HFFc6 (cell line): ENCODE measurements at places on chromosomes 3 and 15.

DNA sequence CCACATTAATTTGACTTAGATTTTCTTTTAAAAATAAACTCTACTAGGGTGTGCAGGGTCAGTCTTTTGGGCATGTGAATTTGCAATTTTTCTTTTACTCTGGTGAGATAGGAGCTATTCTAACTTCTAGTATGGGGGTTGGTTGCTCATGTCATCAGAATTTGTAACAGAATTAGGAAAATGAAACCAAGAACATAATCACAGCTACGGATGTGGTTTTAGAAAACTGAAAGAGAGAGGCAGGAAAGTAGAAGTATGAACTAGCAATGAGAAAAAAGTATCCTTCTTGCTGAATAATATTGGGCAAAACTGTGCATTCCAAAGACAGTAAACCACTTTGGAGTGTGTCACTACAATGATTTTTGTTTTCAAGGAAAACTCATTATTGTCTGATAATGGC lies 43.3 kb downstream of the ADPGK start:
- no peak for DNase-seq

- DNase-seq = no peak
Measured at GRCh38 chr3:105537371-105538080, 170.8 kb downstream of the ALCAM start.

DNA sequence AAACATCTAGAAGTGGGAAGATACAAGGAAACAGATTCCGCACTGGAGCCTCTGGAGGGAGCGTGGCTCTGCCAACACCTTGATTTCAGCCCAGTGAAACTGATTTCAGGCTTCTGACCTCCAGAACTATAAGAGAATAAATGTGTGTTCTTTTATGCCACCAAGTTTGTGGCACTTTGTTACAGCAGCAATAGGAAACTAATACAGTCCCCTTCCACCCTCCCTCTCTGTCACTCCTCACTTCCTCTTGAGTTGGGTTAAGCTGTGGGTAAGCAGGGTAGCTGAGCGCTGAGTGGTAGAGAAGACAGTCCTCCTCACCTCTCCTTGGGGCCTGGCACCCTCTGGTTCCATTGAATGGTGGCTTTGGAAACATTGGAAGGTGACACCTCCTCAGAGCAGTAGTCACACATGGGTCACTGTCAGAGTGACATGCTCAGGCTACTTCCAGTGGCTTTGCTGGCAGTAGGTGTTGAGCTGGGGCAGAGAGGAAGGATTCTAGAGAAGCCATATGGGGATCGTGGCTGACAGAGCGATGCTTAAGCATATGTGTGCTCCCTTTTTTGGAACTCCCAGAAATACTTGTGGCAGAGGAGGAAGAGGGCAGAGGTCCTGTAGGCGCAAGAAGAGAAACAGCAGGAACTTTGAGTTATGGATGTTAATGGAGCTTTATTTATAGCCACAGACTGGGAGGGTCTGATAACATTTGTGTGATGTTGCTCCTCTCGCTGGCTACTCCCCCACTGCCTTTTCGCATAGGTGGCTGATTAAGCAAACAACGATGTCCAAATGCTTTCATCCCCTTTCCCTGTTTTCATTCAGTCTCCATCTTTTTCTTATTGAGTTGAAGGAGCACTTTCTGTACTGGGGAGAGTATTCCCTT lies 14.8 kb upstream of the HCN4 start:
- no peak for DNase-seq

DNA sequence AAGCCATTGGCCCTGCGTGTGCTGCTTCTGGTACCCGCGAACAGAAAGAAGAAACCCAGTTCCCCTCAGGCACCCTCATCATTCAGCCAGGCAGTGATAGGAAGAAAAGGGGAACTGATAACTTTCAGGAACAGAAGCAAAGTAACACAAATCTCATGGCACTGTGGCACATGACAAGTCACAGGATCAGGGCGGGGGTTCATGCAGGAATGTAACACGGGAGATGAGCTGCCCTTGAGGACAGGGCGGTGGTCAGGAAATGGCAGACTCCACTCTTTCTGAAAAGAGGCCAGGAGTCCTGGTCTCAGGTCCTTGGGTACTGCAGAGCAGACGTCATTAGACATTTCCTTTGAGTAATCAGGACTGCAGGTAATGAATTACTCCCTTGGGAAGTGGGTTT lies 95.5 kb downstream of the CCNL1 start:
- DNase-seq = no peak

GRCh38 chr3:31929826-31930502 lies 51.1 kb downstream of the OSBPL10 start:
- no peak for DNase-seq

DNA sequence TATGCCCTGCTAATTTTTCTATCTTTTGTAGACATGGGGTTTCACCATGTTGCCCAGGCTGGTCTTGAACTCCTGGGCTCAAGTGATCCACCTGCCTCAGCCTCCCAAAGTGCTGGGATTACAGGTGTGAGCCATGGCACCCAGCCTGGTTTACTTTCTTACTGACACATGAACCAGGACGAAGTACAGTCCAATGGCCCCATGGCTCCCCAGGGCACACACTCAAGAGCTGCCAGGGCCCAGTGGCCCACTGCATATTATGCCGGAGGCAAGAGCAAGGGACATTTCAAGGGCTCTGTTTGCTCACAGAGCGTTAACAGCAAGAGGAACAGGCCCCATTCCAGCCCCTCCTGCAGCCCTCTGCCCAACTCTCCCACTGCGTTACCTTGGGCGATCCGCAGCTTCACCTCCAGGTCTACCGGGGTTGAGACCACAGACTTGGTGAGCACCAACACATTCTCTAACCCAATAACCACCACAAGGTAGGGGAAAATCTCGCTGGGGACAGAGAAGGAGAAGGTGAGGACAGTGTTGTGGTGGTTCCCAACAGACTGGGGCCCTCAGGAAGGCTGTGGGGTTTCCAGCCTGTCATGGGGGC lies 42.8 kb downstream of the PTPN23 start:
- no peak for DNase-seq

GRCh38 chr3:146701246-146701645 lies 96.1 kb upstream of the PLSCR5 start:
- no peak for DNase-seq

DNA sequence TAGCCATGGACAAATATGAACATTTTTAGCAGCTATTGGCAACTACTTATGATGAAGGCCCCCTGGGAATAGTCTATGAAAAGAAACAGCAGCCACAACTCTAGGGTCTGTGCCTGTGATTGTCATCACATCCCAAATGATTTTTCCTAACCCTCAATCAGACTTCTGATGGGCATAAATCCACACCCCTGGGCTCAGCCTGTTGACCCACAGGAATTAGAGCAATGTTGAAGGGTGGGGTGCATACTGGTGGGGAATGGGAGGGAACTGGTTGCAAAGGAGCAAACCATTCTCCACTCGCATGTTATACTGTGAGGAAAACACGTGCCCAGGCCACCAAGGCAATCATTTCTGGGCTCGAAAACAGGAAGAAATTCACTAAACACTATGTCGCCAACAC lies 106.5 kb upstream of the CTNNB1 start:
- no peak for DNase-seq

DNA sequence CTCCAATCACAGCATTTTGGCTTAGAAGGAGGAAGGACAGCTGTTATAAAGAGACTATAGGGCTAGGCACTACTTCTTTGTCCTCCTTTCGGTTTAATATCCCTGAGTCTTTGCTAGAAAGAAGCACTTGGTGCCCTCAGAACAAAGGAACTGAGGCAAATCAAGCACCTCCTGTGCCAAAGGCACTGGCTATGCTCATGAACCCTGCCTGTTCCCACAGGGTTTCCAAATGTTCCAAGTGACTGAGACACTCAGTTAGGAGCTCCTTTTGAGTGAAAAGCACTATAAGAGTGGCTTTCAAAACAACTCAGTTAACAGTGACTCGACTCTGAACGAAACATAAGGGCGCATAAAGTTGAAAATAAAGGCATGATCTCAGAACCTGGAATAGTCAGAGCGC lies 25.0 kb downstream of the TBC1D2B start:
- DNase-seq = no peak

DNA sequence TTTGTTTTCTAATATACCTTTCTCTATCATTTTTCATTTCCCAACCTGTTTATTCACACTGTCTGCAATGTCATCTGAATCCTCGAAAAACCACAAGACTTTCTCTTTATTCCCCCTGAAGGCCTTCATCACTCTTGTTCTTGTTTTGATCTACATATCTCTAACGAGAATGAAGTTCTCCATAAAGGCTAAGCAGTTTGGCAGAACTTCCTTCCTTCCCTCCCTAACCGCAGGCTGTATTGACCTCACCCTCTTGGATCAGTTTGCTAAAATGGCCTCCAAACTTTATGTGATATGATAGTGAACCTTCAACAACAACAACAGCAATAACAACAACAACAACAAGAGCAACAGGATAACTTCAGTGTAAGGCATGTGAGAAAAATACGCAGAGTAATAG lies 392.8 kb downstream of the TIGIT start:
- no peak for DNase-seq

- no peak for DNase-seq
Measured at GRCh38 chr3:134620476-134621115, 30.2 kb downstream of the KY start.

GRCh38 chr3:125374501-125374995 lies 577 bp downstream of the ZNF148 start:
- DNase-seq = peak; percentile 32

GRCh38 chr3:34075975-34076374 lies 277.5 kb downstream of the PDCD6IP start:
- no peak for DNase-seq

DNA sequence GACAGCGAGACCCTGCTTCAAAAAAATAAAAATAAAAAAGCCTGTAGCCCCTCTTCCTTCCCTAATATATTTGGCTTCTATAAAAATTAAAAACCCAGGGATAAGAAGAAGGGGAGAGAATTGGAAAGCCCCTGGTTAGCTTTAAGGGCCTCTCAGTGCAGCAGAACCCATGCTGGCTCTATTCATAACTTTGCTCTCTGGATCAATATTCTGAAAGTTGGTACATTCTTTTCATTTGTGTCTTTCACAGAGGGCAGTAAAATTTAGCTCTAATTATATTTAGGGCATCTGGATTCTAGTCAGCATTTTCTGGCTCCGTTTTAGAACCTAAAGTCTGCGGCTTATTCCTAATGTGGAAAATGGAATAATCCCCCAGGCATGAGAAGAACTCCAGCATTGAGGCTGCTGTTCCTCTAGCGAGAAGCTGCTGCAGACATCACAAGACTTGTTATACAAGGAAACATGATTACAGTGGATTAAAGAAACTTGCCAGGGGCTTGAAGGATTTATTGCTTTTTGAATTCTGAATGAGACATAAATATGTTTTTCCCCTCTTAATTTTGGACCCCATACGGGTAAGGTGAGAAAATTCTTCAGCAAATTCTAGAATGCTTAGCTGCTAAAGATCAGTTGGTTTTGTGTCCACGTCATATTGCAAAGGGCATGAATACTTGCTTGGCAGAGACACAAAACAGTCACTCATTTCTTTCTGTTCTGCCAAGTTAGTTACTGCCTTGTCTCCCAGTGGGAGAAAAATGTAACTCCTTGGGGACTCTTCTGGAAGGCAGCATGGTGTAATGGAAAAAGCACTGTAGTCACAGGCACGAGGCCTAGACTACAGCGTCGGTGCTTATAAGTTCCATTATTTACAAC lies 177.7 kb downstream of the VGLL4 start:
- no peak for DNase-seq

- no peak for DNase-seq
Measured at GRCh38 chr3:156702367-156702766, 28.0 kb downstream of the TIPARP start.

- no peak for DNase-seq
Measured at GRCh38 chr3:118504906-118505305, 529.7 kb downstream of the IGSF11 start.

DNA sequence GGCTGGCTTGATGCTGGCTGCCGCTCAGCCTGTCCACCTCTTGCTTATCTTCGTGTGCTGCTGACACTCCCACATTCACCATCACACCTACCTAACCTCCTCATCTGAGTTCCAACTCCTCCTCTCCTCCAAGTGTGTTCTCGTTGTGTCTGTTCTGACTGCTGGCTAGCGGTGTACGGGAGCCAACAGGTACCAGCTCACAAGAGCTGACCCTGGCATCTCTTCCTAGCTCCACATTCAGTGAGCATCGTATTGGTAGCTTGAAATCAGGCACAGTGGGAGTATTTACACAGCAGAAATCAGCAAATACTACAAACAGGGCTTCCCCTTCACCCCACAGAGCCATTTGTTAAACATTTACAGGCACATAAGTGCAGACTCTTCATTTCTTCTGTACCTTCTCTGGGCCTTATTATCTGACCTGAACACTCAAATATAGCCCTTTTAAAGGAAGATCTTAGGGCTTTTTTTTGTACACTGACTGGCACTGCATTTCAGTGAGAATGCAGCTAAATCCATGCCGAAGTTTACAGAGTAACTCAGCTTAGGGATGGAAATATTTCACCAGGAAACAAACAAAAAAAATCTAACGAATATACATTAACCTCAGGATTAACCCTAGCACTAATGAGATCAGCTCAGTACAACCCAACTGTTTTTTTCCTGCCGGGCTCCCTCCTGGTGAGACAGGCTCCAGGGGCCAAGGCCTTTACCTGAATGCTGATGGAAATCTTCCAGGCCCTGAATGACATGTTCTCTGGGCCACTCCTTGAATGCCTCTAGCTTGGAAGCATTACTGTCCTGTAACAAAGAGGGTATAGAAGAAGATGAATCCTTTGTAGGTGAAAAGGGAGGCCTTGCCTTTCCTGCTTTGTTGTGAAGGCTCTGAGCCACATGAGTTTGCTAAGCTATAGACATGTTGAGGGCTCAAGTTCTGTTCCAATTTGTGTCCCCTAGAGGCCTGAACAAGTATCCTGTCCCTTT lies 150.5 kb upstream of the LPP start:
- no peak for DNase-seq

GRCh38 chr3:49602049-49602554 lies 47.8 kb downstream of the BSN start:
- DNase-seq = no peak

DNA sequence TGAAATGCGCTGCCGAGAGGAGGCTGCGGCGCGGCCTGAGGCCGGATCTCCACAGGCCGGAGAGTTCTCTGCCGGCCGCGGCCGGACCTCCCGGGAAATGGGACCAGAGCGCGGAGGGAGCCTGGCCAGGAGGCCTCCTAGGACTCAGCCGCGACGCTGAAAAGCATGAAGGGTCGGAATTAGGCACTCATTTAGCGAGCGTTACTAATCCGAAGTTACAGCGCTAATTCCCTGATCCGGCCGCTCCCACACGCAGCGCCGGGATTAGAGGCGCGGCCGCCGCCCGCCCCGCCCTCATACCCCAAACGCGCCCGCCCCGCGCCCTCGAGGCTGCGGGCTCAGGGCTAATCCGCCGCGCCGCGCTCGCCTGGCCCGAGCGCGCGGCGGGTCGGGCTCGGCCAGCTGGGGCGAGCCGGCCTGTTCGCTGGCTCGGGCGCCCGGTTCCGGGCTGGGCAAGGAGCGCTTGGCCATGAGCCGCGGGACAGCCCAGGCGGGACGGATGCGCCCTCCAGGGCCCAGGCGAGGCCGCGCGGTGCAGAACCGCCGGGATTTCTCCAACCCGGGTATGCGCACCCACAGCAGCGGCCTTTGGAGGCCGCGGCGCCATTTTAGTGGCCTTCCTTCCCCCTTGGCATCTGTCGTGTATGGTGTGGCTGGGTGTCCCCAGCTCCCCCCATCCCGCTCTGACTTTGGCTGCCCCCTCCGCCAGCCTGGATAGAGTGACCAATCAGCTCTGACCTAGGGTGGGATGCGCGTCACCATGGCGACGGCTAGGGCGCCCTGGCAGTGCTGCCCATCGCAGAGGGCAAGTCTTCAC lies 36.8 kb upstream of the POLG start:
- no peak for DNase-seq
